ENCODE measurements at places on chromosomes 6 and 20. TPM values are rescaled to one million over a fixed set of nuclear protein-coding genes. Genes with fewer than 3 reads are reported as not detected.

Gene SLC22A2
- total RNA-seq: 0.24 TPM

Gene NOX3
- not detected for total RNA-seq

Gene RAET1G
- not detected for total RNA-seq

Gene PLEKHG1
- 130 TPM for total RNA-seq

Gene GSTA3
- 28.7 TPM for total RNA-seq

Gene SLC17A4
- 0.37 TPM for total RNA-seq

Gene DYNLT2
- total RNA-seq: 20.4 TPM

Gene KCNB1
- total RNA-seq: 2.3 TPM

Gene PKIB
- 1.4 TPM for total RNA-seq

Gene NQO2
- total RNA-seq: 16.8 TPM

Gene SCAF8
- 70.5 TPM for total RNA-seq

Gene PRL
- total RNA-seq: 0.63 TPM

Gene AAR2
- 38.7 TPM for total RNA-seq

Gene NKX2-2
- not detected for total RNA-seq

Gene TBC1D7
- total RNA-seq: 28.0 TPM

Gene NNAT
- total RNA-seq: 8.7 TPM

Gene PACSIN1
- 2.5 TPM for total RNA-seq

Gene PPP1R14C
- total RNA-seq: 22.4 TPM

Gene MCCD1
- total RNA-seq: not detected

Gene ROS1
- 1.1 TPM for total RNA-seq

Gene SCRT2
- 0.19 TPM for total RNA-seq

Gene ELOVL5
- total RNA-seq: 206 TPM

Gene OR2H1
- total RNA-seq: 16.9 TPM

Gene GCNT2
- 28.0 TPM for total RNA-seq

Gene NR2E1
- total RNA-seq: 0.12 TPM

Gene PRSS16
- total RNA-seq: 8.6 TPM

Gene ZNF334
- total RNA-seq: 26.8 TPM

Gene JAG1
- 24.7 TPM for total RNA-seq

Gene BPIFB2
- total RNA-seq: 0.56 TPM

Gene SLC17A1
- total RNA-seq: 1.0 TPM

Gene CST7
- not detected for total RNA-seq

Gene SLC22A7
- not detected for total RNA-seq

Gene SEL1L2
- total RNA-seq: 10.0 TPM

Gene PGC
- not detected for total RNA-seq

Gene TFAP2C
- 1.3 TPM for total RNA-seq

Gene CCDC170
- 3.1 TPM for total RNA-seq

Gene OPRL1
- total RNA-seq: 7.7 TPM

Gene PTK7
- 58.8 TPM for total RNA-seq

Gene SCGN
- total RNA-seq: 2.0 TPM

Gene AMD1
- 109 TPM for total RNA-seq

Gene TRAPPC3L
- 0.39 TPM for total RNA-seq

Gene SRMS
- 0.24 TPM for total RNA-seq

Gene TPX2
- total RNA-seq: 39.7 TPM

Gene ZFP64
- 24.8 TPM for total RNA-seq

Gene BMP5
- total RNA-seq: 0.06 TPM

Gene MRAP2
- total RNA-seq: 3.2 TPM

Gene C20orf144
- total RNA-seq: 119 TPM

Data from testis (tissue), 5 donors.